ENCODE measurements at places on chromosomes 3 and 15. TPM values are rescaled to one million over a fixed set of nuclear protein-coding genes. Genes with fewer than 3 reads are reported as not detected.

Gene PLA1A
- not detected for total RNA-seq

Gene WDR48
- total RNA-seq: 28.1 TPM

Gene SERPINI2
- total RNA-seq: 5.0 TPM

Gene HRG
- total RNA-seq: not detected

Gene NPAP1
- not detected for total RNA-seq

Gene LRIG1
- total RNA-seq: 64.6 TPM

Gene CIDEC
- 171 TPM for total RNA-seq

Measured in Peyer's patch (tissue), 4 donors.